ENCODE measurements at places on chromosomes 7 and 10.

DNA sequence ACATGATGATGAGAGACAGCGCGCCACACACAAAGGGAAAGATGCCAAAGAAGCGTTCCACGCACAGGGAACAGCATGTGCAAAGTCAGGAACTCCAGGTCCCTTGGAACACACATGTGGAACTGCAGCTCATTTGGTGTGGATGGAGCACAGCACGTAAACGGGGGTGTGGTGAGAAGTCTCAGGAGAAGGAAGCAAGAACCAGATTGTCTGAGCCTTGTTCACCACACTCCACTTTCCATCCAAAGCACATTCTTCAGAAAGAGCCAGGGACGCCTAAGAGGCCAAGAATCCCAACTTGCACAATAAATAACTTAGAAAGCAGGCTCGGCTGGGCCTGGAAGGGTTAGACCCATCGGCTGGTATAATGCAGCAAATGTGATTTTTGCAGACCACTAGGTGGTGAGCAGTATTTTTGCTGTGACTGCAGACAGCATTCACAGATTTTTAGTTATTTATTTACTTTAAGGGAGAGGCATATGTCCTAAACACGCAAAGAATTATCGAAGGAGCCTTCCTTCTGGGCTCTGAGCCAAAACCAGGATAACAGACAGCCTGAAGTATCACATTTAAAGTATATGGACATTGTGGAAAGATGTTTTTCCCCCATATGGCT lies 27.9 kb upstream of the ASCC1 start:
- peak; percentile 81 for DNase-seq

DNA sequence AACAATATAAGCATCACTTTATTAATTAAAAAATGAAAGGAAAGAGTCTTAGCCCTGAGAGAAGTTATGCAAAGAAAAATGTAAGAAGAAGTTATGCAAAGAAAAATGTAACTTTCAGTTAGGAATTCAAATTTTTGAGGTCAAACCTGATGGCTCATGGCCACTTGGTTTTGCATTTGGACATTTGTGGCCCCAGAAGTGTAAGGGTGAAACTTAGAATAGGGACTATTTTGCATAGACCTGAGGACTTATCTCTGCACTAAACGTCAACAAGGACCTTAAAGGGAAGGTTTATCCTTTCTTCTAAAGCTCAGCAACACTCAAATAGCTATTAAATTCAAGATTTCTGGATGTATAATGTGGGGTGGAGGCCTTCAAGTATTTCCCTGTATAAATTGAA lies 724.5 kb upstream of the POT1 start:
- DNase-seq, result no peak

DNA sequence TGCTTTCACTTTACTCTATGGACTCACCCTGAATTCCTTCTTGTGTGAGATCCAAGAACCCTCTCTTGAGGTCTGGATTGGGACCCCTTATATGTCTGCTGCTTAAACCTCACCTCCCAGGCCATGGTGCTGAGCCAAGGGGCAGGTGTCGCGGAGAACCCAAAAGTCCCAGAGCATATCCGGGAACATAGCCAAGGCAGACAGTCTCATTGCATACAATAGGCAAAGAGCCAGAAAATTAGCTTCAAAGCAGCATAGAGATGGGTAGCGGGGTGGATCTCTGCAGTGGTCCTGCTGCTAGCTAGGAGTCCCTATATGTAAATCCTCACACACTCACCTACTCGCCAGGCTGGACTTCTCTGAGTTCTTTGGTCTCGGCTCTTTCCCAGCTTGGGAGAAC lies 5.5 kb downstream of the CCL24 start:
- no peak for DNase-seq

DNA sequence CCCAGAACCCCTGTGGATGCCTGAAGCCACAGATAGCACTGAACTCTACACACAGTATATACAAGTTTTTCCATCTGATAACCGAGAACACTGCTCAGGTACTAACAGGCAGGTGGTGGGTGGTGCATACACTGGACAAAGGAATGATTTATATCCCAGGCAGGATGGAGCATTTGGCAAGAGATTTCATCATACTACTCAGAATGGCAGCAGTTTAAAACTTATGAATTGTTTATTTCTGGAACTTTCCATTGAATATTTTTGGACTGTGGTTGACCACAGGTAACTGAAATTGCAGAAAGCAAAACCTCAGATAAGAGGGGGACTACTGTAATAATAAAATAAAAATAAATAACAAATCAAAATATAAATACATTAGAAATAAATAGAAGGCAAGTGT lies 10.9 kb upstream of the KCNMA1 start:
- no peak for DNase-seq

DNA sequence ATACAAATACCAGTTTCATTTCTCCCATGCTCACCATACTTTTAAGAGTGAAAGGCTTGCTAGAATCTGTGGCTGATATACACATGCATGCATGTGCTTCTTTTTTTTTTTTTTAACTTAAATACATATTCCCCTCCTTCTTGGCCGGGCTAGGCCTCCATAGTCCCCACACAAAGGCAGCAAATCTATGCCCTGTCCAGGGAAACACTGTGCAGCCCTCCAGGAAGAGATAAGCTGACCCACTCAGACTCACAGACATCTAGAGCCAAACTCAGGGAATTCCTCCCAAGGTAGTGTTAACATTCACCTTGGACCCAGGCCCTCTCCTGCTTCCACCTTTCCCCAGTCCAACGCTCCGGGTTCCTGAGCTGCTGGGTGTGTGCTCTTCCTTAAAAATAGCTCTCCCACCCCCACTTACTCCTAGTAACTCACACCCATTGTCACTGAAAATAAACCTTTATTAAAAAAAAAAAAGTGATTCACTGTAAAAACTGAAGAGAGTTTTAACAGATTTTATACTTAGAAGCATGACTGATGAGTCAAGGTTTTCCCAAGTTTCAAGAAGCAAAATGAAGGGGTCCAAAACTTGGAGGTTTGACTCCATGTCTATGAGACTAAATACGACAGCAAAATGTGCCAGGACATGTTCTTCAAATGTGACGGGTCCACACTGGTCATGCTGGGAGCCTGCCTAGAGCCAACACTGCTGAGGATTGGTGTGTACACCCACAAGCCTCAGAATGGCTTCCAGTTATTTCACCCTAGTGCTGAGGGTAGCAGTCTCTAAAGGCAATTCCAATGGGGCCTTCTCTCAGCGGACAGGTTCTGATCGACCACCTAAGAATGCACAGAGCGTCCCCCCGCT lies 159.5 kb downstream of the GLI3 start:
- no peak for DNase-seq

GRCh38 chr10:17001297-17001744 lies 128.3 kb downstream of the CUBN start:
- DNase-seq, result peak; percentile 33

DNA sequence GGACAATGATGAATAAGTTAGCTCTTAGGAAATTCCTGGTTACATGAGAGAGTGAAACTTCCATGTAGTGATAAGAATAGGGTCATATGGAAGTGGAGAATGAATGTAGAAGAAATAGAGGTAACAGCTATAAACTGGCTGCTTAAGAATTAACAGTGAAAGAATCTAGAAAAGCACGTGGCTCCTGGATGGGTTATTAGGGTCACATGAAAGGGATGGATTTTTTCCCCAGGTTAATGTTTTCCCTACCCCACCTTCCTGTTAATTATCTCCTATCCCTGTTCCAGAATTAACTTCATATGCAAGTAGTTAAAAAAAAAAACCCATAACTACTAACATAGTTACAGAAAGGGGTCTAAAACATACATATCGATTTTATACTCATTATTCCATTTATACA lies 58.0 kb downstream of the ANKIB1 start:
- no peak for DNase-seq

DNA sequence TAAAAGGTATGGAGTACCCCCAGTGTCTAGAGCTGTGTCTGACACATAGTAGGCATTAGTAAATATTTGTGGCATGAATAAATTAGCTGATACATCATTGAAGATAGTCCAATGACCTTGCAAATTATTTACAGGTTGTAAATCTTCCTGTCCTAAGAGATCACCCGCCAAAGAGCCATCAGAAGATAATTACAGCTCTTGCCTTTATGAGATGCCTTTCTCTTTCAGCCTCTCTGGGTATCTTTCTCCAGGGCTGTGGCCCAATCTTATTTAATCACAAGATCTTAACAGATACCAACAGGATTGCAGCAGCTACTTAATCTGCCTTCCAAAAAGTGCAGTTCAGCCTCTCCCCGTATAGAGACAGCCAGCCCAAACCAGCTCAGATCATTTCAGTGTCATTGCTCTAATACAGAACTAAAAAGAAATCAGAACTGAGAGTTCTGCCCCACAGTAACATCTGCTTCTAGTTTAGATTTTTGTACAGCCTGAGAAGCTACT lies 41.5 kb downstream of the MYOF start:
- no peak for DNase-seq

DNA sequence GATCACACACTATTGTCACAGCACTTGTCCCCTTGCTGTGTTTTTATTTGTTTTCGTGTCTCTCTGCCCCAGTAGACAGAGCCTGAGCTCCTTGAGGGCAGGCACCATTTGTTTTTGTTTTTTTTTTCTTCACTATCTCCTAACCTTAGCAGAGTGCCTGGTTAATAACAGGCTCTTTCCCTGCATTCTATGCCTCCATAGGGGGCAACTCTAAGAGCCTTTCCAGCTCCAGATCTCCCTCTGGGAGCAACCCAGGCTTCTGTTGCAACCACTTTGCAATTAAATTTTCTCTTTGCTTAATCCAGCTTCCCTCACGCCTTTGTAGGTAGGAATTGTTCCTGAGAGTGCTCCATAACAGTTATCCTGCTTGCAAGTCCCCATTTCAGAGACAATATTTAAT lies 148.4 kb downstream of the PLXDC2 start:
- no peak for DNase-seq

GRCh38 chr7:147658392-147658967 lies 932.1 kb upstream of the C7orf33 start:
- no peak for DNase-seq

GRCh38 chr7:74502216-74502891 lies 48.6 kb downstream of the GTF2IRD1 start:
- DNase-seq, result peak; percentile 81

- DNase-seq, result no peak
Observed at GRCh38 chr7:114919587-114919986, 2.3 kb upstream of the MDFIC start.

- DNase-seq, result no peak
Observed at GRCh38 chr7:118285358-118285757, 60.9 kb downstream of the ANKRD7 start.

DNA sequence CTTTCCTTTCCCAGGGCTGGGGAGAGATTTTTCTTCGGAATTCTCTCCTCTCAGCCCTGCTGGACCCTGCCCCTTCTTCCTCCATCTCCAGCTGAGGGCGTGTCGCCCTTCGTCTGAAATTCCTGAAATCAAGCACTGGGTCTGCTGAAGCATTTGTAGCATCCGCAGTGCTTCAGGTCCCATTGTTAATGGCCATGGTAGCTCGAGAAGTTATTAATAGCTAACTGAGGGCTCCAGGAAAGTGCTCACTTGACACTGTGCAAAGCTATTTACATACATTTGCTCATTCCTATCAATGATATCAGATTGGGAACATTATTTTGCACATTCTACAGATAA lies 515 bp downstream of the FAM149B1 start:
- no peak for DNase-seq

DNA sequence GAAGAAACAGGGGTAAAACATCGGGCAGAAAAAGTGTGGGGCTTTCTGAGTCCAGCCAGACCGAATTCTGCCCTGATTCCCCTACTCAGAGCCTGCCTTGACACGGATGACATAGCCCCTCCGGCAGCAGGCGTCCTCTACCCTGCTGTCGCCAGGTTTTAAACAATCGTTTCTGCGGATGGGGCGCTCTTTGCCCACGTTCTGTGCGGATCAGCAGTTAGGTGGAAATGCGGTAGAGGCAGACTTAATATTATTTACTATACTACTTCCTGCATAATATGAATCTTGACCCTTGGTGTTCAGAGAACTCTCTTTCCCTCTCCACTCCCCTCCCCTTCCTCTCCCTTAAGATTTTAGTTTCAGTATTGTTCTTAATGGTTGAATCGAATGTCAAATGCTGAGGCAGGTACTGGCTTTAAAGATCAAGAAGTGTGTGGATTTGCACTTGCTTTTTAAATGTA lies 2.4 kb downstream of the GATA3 start:
- no peak for DNase-seq

DNA sequence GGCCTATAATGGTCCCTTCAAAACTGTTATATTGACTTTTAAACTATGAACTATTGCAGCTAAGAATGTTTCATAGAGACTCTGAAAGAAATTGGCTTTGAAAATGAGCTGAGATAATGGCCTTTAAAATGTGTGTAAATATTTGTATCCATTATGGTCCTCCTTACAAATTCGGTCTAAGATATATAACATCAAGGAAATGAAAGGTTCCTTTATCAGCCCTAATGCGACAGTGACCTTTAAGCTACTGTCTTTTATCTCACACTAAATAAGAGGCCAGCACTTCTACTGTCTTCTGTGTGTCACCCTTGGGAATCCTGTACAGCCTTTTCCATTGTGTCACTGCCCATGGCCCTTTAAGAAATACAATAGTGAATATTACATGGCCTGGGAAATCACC lies 19.5 kb downstream of the COL28A1 start:
- DNase-seq, result no peak

DNA sequence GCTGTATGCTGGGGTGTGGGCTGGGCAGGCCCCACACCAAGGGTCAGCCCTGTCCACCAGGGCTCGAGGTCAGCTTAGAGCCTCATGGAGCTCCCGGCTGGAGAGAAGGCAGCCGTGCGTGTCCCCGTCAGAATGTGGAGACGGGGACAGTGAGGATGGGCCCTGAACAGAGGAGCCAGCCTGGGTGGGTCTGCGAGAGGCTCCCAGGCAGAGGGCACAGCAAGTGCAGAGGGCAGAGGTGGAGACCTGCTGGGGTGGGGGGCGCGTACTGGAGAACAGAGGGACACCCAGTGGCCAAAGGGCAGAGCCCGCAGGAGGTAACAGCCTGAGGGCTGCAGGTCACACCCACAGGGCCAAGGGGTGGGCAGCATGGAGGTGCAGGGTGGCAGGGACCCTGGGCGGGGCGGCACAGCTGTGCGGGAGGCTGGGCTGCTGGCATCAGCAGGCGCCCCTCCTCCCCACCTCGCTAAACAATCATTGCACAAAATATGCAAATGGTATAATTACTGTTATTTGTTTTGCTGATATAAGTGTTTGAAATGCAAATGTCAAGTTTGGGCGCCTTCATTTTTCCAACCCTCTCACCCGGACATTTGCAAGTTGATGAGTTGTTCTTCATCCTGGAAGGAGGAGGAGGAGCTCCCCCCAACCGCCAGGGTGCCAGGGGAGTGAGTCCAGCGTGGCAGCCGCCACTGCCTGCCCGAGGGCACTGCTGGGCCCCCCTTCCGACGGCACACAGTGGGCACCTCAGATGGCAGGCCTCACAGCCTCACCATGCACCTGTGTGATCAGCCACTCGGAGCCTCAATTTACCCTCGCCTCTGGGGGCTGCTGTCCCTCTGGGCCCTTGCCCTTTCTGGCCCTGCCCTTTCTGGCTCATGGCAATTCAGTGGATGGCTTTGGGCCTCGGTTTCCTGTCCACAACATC lies 35.0 kb downstream of the ELFN1 start:
- DNase-seq, result no peak

DNA sequence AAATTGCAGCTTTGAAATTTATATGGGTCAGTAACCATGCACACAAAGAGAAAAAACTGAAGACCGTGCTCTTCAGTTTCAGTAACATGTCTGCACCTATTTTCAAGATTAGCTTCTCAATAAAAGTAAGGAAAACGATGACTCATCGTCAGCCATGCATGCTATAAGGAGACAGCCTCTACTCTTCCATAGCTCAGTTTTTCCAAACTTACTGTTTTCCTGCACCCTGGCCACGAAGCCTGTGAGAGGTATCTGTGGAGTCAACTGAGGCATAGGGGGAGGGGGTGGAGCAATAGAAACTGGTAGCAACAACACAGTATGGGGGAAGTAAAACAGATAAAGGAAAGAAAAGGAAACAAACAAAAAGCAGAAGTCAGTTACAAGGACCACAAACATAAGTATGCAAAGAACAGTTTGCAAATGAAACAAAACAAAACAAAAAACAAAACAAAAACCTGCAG lies 58.0 kb downstream of the PDSS1 start:
- DNase-seq, result no peak
